Fibroblast of skin of scalp (primary cell): ENCODE measurements at places on chromosomes 3 and 15.

DNA sequence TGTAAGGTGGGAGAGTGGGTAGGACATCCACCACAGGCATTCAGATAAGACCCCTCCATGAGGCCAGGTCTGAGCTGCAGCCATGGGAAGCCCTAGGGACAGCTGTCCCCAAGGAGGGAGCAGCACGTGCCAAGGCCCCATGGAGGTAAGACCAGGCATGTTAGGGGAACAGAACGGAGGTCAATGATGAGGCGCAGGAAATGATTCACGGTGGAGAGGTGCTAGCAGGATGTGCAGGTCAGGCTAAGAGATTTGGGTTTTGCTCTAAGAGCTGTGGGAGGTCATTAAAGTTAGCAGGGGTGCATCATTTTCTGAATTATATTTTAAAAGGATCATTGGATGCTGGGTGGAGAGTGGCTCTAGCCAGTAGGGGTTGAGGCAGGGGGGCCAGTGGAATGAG, 66.4 kb upstream of the SNRPA1 start:
- DNase-seq = no peak

- no peak for DNase-seq
Measured at GRCh38 chr3:174363256-174363655, 495.9 kb upstream of the NAALADL2 start.

DNA sequence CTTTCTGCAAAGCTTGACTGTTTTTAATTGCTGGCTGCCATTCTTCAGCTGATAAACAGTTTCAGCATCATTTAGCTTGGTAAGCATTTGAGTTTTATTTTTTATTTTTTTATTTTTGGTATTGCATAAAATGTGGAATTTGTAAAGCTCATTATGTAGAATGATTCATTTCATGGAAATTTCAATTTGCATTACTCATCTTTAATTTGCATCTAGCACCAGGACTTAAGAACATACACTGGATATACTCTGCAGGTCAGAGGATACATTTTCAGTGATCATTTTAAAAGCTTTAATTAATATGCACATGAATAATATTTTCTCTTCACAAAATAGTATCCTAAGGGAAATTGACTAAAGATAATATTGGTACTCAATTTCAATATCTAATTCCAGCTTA, 732.4 kb upstream of the BCHE start:
- peak; percentile 27 for DNase-seq

DNA sequence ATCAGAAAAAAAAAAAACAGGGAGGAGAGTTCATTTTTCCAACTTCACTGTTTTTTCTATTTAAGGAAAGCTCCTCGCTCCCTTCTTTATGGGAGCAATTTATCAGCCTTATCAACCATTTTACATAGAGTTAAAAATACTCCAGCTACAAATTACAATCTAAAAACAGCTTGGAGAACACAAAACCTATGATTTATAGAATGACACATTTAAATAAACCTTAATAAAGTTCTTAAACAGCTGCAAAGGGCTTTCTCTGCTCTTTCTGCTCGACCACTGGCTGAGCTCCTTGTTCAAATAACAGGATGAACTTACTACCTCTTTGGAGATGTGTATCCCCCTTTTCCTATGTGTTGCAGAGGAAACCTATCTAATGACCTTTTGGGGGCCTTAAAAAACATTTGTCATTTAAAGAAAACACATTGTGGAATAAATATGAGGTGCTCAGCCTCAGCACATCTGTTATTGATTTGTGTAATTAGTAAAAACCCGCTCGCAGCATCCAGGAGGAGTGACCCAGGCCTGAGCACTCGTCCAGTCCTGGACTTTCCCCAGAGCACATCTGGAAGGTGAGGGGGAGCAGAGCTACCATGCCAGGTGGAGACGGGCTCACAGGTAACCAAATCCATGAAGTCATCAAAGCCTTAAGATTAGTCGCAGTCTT, 231.2 kb downstream of the ATP8B4 start:
- no peak for DNase-seq

DNA sequence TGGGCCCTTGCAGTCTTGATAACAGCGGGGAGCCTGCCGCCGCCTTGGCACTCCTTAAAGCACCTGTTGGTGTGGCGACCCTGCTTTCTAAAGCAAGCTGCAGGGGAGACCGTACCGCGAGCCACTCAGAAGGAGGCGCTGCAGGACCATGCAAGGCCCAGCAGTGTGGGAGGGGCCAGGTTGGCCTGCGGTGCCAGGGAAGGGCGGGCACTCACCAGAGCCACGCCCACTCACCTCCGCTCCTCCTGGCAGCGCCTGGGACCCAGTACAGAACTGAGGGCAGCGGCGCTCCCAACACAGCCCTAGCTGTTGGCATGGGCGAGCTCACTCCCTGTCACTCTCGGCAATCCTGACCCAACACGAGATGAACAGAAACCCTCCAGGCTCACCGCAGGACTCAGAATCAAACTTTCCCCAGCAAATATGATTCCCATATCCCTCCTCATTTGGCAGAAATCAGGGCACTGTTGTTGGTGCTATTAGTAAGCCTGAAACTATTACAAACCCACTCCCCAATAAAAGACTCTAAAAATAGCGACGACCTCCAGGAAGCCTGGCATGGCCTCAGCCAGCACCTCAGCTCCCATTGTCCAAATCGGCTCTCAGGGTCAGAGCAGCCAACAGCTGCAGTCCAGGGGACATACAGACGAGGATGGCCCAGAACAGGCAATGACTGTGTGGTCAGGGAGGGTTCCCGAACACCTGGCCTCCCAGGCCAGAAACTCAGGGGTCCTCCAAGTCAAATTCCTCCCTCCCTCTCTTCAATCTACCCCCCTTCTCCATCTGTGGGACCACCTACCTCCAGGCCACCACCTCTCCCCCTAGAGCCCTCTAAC, 77.2 kb downstream of the TBC1D2B start:
- DNase-seq = peak; percentile 52
